ENCODE measurements at places on chromosomes 2 and 18.

GRCh38 chr18:2409906-2410305 lies 161.4 kb downstream of the METTL4 start:
- no peak for DNase-seq

DNA sequence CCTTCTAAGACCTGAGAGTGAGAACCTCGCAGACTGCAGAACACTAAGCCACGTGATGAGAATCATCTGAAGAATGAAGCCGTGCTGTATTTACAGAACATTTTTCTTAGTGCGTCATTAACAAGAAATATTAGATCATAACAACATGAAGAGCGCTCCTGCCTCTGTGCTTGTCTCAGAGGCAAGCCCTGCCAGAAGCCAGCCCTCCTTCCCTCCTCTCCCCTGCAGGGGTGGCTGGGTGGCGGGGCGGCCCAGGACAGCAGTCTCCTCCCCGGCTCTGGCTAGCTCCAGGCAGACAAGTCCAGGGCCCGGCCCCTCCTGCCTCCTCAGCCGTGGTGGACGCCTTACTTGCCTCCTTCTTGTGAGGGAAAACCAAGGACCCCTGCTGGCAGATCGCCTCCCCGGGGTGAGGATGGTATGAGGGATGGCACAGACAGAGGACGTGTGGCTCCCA lies 262.7 kb downstream of the TWIST2 start:
- DNase-seq, result no peak

- no peak for DNase-seq
These were observed 424.3 kb downstream of the DCC start for GRCh38 chr18:52764316-52764715.

GRCh38 chr2:5886462-5886861 lies 194.3 kb downstream of the SOX11 start:
- no peak for DNase-seq

DNA sequence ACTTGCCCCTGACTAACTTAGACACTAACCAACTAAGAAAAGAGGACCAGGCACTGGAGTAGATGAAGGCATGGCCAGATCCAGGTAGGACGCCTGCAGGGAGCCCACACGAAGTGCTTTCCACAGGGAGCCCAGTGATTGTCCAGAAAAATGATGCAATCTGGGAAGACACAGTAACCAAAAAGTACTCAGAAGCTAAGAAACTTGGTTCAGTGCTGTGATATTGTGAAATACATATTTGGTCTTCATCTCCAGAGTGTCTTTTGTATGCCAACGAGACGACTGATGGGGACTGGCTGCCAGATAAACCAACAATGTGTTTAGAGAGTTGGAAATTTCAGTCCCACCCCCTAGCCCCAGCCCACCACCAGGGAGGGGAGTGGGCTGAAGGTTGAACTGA lies 135.0 kb downstream of the SP3 start:
- DNase-seq, result no peak

DNA sequence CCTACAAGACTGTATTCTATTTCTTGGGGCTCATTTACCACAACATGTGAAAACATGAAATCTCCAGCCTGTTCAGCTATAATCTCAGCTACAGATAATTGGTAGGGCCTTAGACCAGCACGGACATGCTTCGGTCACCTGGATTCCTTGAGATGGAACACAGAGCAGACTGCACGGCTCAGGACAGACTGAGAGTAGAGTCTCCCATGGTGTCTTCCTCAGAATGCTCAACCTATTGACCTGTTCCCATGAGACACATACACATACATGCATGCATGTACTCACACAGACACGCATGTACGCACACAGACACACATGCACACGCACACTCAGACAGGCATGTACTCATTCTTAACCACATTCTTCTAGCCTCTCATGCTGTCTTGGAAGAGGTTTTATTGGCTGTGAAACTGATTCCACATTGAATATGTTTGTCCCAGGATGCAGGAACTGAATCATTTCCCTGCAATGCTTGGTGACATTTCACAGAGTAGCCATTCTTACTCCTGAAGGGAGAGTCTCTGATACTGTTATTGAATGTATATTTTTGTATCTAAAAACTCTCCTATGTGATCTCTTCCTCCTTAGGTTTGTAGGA lies 23.5 kb upstream of the BZW1 start:
- DNase-seq, result no peak

- DNase-seq, result no peak
These were observed 202.4 kb downstream of the INSIG2 start for GRCh38 chr2:118290411-118291250.

DNA sequence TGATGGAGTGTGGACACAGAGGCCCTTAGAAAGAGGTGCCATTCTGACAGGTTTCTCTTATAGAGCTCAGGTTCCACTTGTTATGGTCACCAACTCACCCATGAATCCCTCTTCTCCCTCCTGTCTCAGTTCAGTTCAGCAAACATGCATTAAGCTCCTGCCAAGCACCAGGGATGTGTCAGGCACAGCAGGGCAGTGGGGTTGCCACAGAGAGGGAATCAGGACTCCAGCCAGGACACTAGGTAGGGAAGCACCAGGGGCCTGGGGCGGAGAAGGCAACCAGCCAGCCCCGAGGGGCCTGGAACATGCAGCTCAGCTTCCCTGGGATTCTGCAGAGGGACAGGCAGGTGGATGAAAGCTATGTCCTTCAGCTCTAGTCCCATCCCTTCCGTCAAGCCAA lies 44.6 kb downstream of the TOGARAM2 start:
- DNase-seq, result no peak

- no peak for DNase-seq
These were observed 105.3 kb upstream of the TTN start for GRCh38 chr2:178912416-178913048.

DNA sequence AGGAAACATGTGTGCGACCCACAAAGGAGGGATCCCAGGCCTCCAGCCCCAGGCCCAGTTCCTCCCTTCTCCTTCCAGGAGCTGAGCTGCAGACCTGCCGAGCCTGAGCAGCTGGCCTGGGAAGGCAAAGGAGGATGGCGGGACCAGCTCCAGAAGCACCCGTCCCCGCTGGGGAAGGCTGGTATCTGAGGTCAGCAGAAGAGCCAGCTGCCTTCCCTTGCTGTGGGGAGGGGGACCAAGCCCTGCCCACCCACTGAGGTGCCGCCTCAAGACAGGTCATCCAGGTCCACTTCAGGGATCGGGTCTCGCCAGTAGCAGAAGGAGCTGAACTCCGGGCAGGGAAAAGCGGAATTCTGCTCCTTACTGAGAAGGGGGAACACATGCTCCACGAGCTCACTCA lies 73.2 kb downstream of the EMILIN2 start:
- DNase-seq, result no peak

- no peak for DNase-seq
These were observed 1096.1 kb upstream of the NXPH2 start for GRCh38 chr2:139876321-139876720.

DNA sequence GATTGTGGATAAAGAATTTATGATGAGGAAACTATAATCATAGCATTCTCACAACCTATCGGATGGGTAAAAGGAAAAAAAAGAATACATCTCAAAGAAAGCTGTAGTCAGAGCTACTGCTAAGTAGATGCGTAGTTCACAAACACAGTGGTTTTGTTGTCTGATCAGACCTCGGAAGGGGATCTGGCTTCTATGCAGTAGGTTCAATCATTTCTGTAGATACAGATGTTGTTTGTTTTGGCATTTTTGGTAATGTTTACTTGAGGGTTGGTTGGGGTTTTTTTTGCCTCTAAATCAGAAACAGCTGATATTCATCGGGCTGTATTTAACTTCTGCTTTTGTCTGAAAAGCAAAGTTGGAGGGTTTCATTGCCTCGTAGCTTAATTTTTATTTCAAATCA lies 42.1 kb downstream of the NPAS2 start:
- no peak for DNase-seq

GRCh38 chr2:99775585-99775984 lies 285.8 kb upstream of the REV1 start:
- no peak for DNase-seq

GRCh38 chr2:174881678-174882077 lies 117.4 kb upstream of the CHRNA1 start:
- no peak for DNase-seq

GRCh38 chr2:162196638-162197037 lies 44.6 kb upstream of the GCG start:
- no peak for DNase-seq

DNA sequence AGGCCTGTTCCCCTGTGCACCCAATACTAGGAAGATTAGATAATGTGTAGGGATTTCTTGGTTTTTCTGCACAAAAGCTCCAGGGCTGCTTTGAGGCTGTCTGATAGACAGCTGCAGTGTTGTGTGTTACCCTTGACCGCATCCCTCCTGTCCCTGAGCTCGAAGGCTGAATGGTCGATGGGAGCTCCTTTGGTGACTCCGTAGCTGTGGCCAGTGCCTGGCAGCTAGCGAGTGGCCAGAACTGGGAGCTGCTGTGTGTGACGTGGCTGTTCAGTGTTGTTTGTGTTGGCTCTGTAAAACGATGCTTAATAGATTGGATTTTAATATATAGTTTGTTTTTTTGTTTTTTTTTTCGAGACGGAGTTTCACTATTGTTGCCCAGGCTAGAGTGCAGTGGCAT lies 170.0 kb downstream of the AGAP1 start:
- no peak for DNase-seq

- DNase-seq, result no peak
These were observed 306.2 kb upstream of the KCNJ3 start for GRCh38 chr2:154392256-154392655.

GRCh38 chr18:56130481-56130880 lies 507.9 kb downstream of the TXNL1 start:
- DNase-seq, result no peak

DNA sequence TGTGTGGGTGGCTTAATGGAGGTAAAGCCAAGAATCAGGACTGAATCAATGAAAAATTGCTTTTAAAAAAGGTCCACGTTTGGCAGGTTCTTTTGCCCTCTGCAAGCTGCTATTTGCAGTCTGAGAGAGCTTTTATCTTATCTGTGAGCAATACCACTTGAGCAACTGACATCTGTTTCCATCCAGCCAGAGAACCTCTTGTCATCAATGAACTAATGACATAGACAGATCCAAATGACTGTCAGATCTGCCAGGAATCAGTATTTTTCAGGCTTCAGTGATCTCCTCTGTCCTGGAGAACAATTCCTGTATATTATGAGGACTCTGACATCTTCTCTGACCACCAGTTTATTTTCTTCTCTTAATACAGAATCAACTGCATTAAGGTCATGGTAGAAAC lies 608.1 kb downstream of the LRP1B start:
- no peak for DNase-seq

DNA sequence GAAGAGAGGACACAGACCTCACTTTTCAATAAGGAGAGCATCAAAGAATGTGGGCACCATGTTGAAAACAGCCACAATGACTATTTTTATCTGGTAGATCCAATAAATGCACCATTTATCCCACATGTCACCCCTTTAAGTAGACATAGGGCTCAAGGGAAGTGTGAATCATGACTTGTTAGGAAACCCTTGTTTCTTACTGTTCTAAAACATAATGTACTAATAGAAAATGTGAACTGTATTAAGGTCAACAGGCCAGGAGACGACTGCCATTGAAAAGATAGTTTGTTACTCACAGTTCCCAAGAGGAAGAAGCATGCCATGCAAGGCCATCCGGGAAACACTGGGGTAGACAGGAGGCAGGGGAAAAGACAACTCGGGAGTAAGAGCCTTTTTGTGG lies 137.7 kb downstream of the EN1 start:
- no peak for DNase-seq

DNA sequence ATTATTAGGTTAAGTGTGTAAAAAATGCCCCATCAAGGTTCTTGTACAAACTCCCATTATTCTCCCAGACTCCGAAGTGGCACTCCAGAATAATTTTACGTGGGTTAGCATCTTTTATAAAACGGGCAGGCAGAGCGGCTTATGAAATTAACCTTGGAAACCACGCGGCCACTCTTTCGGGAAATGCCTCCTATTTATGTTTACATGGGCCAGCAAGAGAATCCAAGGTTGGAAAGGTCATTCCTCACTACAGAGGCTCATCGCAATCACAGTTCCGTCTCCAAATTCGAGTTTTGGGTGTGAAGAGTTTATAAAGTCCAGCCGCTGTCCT lies 1.2 kb upstream of the IMPA2 start:
- no peak for DNase-seq

DNA sequence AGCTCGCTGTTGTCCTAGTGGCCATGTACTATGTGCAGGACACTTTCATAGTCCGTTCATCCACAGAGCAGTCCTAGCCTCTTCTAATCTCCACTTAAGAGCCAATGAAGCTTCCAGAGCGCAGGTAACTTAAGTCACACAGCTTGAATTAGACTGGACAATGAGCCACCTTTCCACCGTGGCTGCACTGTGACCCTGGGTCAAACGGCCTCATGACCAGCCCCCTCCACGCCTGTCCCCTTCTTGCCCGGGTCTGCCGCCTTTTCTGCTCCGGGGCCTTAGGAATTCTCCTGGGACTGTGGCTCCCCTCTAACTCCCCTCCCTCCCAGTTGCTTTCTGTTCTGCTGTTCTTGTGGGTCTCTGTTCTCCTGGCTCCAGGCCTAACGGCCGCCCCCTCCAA lies 8.4 kb upstream of the PRKCE start:
- DNase-seq, result no peak

GRCh38 chr2:186533717-186534116 lies 47.7 kb downstream of the ZC3H15 start:
- DNase-seq, result no peak

GRCh38 chr18:63177919-63178821 lies 141.4 kb downstream of the BCL2 start:
- DNase-seq, result no peak

DNA sequence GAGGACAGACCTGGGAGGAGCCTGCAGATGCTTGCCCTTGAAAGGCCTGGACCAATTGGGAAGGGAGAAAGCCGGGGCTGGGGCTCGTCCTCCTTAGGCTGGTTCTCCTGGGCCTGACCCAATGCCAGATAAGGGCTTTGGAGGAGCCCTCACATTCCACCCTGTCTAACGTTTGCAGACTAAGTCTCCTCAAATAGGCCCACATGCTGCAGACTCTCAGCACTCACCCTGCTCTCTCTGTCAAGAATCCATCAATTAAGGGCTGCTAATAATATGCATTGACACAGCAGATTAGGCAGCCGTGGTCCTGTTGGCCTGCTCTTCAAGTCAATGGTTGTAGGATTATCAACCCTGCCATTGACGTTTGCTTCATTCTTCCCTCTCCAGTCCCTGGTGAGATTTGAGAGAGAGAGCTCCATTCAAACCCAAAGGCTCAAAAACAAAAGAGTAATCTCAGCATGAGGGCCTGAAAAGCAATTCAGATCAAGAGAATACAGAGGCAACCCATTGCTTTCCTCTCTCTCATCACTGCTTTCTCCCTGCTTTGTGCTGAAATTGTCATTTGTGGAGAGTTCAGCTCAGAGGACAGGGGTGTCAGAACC lies 167.6 kb downstream of the INSIG2 start:
- DNase-seq, result no peak

GRCh38 chr2:38572167-38572566 lies 30.6 kb downstream of the HNRNPLL start:
- DNase-seq, result no peak

GRCh38 chr2:12731701-12732280 lies 15.1 kb downstream of the TRIB2 start:
- no peak for DNase-seq

DNA sequence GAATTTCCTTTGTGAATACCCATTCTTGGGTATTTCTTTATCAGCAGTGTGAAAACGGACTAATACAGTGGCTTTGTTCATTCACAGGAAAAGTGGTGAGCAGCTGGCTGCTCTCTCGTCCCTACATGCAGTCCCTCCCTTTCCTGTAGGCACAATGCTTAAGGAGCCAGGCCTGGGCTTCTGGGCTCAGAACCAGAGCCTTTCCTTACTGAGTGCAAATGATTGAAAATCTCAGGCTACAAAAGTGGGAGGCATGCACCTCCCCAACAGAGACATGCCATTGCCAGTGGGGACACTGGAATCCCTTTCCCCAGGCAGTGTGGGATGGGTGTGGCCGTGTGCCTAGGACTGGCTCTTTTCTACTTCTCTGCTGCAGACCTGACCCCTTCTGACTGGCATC lies 61.3 kb downstream of the MCFD2 start:
- DNase-seq, result peak; percentile 33
